Left renal pelvis (tissue), 4 donors: ENCODE measurements at places on chromosomes 5 and 9. TPM values are rescaled to one million over a fixed set of nuclear protein-coding genes. Genes with fewer than 3 reads are reported as not detected.

- no peak for DNase-seq
These were observed 122.4 kb downstream of the MVB12B start for GRCh38 chr9:126448865-126449577.

DNA sequence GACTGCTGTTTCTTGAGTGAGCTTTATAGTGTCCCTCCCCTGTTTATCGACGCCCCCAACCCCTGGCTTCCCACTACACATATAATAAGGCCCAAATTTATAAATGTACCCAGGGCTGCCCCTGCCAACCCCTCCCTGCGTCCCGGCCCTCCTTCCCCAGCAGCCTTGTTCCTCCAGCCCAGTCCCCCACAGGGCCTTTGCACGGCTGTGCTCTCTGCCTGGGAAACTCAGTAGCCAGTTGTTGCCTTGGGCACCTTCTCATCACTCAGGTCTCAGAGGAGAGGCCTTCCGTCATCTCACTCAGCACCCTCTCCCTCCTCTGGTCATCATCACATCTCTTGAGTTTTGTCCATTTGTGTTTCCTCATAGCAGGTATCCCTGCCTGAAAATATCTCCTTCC lies 15.8 kb upstream of the UNC5A start:
- no peak for DNase-seq

- no peak for DNase-seq
These were observed 27.2 kb downstream of the RUSC2 start for GRCh38 chr9:35517131-35517530.

- no peak for DNase-seq
These were observed 35.3 kb upstream of the SMARCA2 start for GRCh38 chr9:1979741-1980367.

Gene DAB2
- polyA plus RNA-seq: 212 TPM
